ENCODE measurements at places on chromosomes 16 and 17. TPM values are rescaled to one million over a fixed set of nuclear protein-coding genes. Genes with fewer than 3 reads are reported as not detected.

DNA sequence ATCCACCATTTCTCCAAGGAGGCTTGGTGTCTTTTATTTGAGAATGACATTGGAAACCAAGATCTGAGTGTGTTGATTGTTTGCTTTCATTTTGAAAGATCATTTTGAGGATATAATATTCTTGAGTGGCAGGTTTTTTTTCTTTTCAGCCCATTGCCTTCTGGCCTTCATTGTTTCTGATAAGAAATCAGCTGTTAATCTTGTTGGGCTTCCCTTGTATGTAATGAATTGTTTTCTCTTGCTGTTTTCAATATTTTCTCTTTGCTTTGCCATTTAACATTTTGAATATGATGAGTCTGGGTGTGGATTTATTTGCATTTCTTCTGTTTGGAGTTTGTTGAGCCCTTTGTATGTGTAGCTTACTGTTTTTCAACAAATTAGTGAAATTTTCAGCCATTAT, 22.0 kb downstream of the PRSS54 start:
- no peak overlapping the region for H3K4me3 ChIP-seq
- DNase-seq, result no peak
- no peaks in the 10 kb centered on the region for H3K27me3 ChIP-seq
- H3K27ac ChIP-seq, result no peak overlapping the region
- H3K36me3 ChIP-seq, result no peaks in the 10 kb centered on the region

GRCh38 chr16:20079106-20079505, 5.4 kb upstream of the GPR139 start:
- H3K27ac ChIP-seq, result no peak overlapping the region
- H3K4me1 ChIP-seq, result no peaks in the 10 kb centered on the region
- H3K4me3 ChIP-seq, result no peak overlapping the region
- DNase-seq, result no peak

GRCh38 chr16:81913222-81913621, 98.0 kb downstream of the SDR42E1 start:
- DNase-seq, result no peak
- no peaks in the 10 kb centered on the region for H3K4me1 ChIP-seq
- H3K27ac ChIP-seq, result no peak overlapping the region
- no peaks in the 10 kb centered on the region for H3K27me3 ChIP-seq
- H3K36me3 ChIP-seq, result no peaks in the 10 kb centered on the region
- H3K4me3 ChIP-seq, result no peak overlapping the region

- H3K36me3 ChIP-seq, result no peaks in the 10 kb centered on the region
- peak within 1 kb of the TSS; percentile 71 for H3K4me3 ChIP-seq
- H3K27ac ChIP-seq, result peak within 1 kb of the TSS; percentile 69
- DNase-seq, result peak; percentile 66
- H3K27me3 ChIP-seq, result peaks cover 15% of the 10 kb centered on the region
Observed at GRCh38 chr17:74972107-74972972, at the start of gene HID1. TSS of gene HID1 (minus strand) at chr17:74972759. CDS start at chr17:74972656, 103 bp downstream.

- H3K4me3 ChIP-seq, result no peak overlapping the region
- DNase-seq, result peak; percentile 78
Observed at GRCh38 chr17:39174920-39175694, 9.1 kb upstream of the ARL5C start.

- no peak overlapping the region for H3K27ac ChIP-seq
- H3K36me3 ChIP-seq, result no peaks in the 10 kb centered on the region
- DNase-seq, result no peak
- no peaks in the 10 kb centered on the region for H3K27me3 ChIP-seq
- no peak overlapping the region for H3K4me3 ChIP-seq
- H3K4me1 ChIP-seq, result no peaks in the 10 kb centered on the region
Observed at GRCh38 chr16:46774743-46775177, 26.6 kb upstream of the MYLK3 start.

DNA sequence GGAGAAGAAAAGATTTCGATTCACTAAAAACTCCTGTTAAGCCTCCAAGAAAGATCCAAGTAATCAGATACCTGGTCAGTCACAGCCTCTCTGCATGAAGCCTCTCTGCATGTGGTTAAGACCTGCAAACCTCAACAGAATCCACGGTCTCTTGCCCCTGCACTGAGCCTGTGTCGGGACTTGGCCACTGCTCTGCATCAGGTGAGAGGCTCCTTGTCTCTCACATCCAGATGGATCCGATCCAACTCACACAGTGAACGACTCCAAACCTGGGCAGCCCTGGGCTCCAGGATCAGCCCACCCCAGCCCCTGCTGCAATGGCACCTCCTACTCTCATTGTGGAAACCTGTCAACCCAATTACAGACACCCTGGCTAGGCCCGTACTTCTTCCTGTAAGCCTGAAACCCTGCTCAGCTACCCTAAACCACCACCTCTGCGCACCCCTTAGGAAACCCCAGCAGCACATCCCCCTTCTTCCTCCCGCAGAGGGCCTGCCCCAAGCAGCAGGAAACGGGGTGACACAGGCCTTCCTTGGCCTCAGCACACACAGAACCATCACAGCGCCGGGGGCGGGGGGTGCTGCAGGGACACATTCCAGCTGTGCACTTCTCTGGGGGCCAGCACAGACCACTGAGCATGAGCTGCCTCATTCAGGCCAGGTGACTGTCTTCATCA, 129.5 kb downstream of the ANKRD11 start:
- no peaks in the 10 kb centered on the region for H3K27me3 ChIP-seq
- H3K27ac ChIP-seq, result peak overlapping the region; percentile 68
- H3K4me3 ChIP-seq, result no peak overlapping the region
- peaks cover 3% of the 10 kb centered on the region for H3K36me3 ChIP-seq
- DNase-seq, result no peak
- peaks cover 46% of the 10 kb centered on the region for H3K4me1 ChIP-seq

- no peak overlapping the region for H3K27ac ChIP-seq
- H3K4me1 ChIP-seq, result no peaks in the 10 kb centered on the region
- DNase-seq, result no peak
- no peaks in the 10 kb centered on the region for H3K27me3 ChIP-seq
Observed at GRCh38 chr16:13168091-13168572, 266.7 kb downstream of the SHISA9 start.

- no peaks in the 10 kb centered on the region for H3K36me3 ChIP-seq
- no peak for DNase-seq
- H3K27ac ChIP-seq, result peak overlapping the region; percentile 23
Observed at GRCh38 chr17:67994817-67995569, 1.3 kb downstream of the C17orf58 start.

- DNase-seq, result peak; percentile 39
- H3K36me3 ChIP-seq, result peaks cover 16% of the 10 kb centered on the region
- peak overlapping the region; percentile 96 for H3K27ac ChIP-seq
Observed at GRCh38 chr16:4846503-4846900, 586 bp downstream of the GLYR1 start.

CCL14 gene
- 2.9 TPM for total RNA-seq

ZNF207 gene
- 134 TPM for total RNA-seq

CCDC78 gene
- 71.6 TPM for total RNA-seq

TOM1L1 gene
- total RNA-seq, result 39.1 TPM

CA5A gene
- total RNA-seq, result 0.63 TPM

LCMT1 gene
- total RNA-seq, result 34.8 TPM

ITGB3 gene
- 15.9 TPM for total RNA-seq

KRTAP3-1 gene
- total RNA-seq, result not detected
